ENCODE measurements at places on chromosomes 7 and 10.

DNA sequence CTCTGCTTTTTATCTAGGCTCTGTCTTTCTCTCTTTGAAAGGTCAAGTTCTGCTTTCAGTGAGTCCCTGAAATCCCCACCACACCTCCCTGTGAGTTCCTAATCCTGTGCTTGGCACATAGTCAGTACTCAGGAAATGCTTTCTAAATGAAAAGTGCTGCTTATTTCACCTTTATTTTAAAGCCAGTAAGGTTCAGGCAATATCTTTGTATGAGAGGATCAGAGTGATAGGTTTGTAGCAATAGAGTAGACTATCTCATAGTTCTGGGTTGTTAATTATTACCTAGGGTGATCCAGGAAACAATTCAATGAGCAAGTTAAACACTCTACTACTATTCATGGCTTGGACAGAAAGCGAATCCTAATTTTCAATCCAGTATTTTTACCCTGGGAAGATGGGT is 7.4 kb upstream of the LAMB1 start:
- DNase-seq: no peak

GRCh38 chr10:28382525-28383269 is 79.8 kb upstream of the MPP7 start:
- peak; percentile 33 for DNase-seq

GRCh38 chr7:28179120-28180030 is 1.2 kb downstream of the JAZF1 start:
- no peak for DNase-seq

DNA sequence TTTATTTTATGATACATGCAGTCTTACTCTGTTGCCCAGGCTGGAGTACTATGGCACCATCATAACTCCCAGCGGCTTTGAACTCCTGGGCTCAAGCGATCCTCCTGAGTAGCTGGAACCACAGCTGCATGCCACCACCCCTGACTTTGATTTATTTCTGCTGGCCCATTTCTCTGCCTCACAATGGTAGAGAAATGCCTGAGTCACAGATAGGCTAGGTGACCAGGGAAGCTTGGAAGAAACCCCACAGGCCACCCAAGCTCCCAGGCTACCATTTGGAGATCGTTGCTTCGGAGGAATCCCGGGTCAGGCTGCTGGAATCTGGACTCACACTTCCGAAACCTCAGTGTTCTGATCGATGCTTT is 17.4 kb upstream of the BAIAP2L1 start:
- DNase-seq: peak; percentile 39

DNA sequence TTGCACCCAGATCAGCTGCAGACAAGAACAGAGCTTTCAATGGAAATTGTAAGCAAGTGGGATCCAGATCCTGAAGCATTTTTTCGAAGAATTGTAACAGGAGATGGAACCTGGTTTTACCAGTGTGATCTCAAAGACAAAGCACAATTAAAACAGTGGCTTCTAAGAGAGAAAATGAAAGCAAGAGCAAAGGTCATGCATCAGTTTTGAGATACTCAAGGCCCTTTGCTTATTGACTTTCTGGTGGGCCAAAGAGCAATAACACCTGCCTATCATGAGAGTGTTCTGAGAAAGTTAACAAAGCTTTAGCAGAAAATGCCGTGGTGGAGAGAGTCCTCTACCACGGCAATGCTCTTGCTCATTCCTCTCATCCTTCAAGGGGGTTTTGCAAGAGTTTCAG is 194.8 kb downstream of the TMEM178B start:
- DNase-seq: no peak

All from brain microvascular endothelial cell (primary cell).